Activated T-helper 1 cell treated with anti-CD3 and anti-CD28 coated beads, Interleukin-2, amount 50 U/mL, for 16 hours (primary cell): ENCODE measurements at places on chromosomes 6 and 20.

DNA sequence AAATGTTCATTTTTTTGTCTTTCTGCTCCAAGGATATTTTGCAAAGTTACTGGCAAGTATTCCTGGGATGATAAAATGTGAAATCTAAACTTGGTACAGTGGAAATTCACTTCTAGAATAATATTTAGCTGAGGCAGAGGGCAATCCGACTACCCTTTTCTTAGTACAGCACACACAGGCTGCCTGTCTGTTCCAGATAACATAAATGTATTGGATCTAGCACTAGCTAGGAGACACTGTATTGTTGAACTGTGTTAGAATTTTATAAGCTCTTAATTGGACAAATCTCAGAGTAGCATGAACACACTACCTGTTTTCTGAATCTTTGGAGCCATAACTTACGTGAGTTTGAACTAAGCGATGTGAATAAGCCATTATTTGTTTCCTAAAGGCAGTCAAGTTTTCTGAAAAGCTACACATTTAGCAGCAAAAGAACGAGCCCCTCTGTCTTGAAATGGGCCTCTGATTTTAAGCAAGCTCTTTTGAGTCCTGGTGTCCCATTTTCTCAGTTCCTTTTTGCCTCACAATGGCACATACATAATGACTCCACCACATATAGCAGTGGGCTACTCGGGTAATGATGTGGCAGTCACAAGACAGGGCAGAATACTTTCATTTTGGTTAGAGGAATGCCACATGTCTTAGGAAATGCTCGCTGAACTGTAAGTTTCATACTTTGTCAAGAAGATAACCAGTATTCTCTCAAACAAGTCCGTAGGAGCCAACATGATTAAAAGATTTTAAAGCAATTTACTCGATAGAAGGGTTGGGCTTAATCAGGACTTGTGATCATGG, 116.5 kb upstream of the ESR1 start:
- no peak for DNase-seq

DNA sequence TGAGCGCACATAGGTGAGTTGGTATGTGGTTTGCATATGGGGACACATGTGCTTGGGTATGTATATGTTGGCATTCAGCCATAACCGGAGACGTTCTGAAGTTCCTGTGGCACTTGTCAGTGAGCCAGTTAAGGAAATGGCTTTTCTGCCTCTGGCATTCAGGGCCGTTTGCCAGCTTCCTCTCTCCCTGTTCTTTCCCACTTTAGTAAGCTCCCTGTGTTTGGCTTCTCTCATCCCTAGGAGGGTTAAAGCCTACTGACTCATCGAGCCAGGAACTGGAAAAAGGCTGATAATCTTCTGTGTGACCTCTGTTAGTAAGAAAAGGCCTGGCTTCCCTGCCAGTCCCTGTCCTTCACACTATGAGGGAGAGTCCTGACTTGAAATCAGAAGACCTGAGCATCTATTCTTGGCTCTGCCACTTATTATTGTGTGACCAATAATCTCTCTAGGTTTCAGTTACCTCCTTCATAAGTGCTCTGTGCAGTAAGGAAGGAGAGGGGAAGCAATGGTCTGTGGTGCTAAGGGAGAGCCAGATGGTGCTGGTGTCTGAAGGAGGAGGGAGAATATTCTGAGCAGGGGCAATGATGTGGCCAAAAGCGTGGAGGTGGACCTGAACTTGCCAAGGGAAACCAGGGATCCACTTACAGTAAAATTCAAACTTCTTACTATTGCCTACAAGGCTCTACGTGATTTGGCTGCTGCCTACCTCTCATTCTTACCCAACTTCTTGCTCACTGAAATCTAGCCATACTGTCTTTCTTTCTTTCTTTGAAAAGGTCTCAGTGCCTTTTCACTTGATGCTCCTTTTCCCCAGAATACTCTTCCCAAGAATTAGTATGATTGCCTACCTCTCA, 31.4 kb downstream of the ACSS2 start:
- DNase-seq = no peak

DNA sequence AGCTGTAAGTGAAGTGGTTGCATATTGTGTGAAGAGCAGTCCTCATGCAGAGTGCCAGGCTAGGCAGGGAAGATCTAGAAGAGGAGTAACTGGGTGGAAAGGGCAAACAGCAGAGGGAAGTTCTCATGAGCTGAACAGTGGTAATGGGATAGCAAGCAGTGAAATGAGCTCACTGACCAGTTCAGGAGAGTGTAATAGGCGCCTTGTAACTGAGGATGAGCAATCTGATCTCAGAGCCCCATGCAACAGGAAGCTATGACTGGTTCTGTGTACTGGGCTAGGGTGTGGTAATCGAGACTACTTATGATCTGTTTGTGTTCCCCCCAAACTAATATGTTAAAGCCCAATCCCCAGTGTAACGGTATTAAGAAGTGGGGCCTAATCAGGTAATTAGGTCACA, 98.6 kb downstream of the RFX6 start:
- DNase-seq = no peak

DNA sequence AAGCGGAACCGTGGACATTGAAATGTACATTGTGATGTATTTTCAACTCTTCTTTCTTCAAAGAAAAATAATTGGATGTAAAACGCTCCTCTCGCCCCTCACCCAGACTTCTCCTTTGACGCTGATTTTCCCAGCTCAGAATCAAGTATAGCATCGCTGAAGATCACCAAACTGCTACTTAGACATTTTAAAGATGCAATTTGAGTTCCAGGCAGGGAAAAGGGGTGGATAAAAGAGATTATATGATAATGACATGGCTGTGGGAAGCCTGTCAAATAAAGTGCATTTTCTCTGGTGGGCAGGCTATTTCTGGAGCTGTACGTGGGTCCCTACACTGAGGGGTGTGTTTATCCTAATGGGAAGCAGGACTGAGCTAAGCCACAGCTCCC, 240.4 kb downstream of the CDC5L start:
- DNase-seq = no peak

- DNase-seq = no peak
Measured at GRCh38 chr6:39339096-39339867, 16.8 kb upstream of the KCNK16 start.

GRCh38 chr6:29723262-29723665, at the start of gene HLA-F:
HLA-F (plus strand) TSS chr6:29723434; CDS start chr6:29723464, 30 bp downstream.
- DNase-seq = peak; percentile 71

DNA sequence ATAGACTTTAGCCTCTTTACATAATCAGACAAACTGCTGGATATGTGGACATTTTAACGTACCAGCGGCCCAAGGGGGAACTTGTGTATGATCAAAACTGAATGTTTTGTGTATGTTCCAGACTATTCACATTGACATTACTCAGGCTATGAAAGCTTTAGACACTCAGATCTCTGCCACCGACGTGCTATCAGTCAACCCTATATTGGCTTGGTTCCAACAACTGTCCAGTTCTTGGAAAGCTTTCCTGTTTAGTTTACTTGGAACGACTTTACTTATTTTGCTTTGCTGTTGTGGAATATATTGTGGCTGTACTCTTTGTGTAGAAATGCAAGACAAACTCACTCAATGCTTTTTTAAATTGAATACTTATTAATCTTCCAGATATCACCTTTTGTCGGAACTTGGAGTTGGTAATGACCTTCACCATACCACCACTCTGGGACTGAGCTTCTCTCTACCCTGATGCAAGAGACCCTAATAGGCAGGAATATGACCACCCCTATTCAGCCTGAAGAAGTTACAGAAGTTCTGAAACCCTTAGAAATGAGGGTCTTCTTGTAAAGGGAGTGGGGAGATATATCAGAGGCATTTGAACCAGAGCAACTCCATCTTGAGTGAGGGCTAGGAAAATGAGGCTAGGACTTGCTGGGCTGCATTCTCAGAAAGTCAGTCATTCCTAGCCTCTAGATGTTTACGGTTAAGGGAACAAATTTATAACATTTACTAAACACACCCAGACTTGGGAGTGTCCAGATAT, 49.0 kb upstream of the PAX1 start:
- no peak for DNase-seq

GRCh38 chr20:53379014-53379832, 214.4 kb downstream of the ZNF217 start:
- DNase-seq = no peak

- DNase-seq = no peak
Measured at GRCh38 chr6:123189816-123190215, 193.8 kb downstream of the CLVS2 start.

- DNase-seq = no peak
Measured at GRCh38 chr20:3014179-3014578, 29.2 kb upstream of the GNRH2 start.

DNA sequence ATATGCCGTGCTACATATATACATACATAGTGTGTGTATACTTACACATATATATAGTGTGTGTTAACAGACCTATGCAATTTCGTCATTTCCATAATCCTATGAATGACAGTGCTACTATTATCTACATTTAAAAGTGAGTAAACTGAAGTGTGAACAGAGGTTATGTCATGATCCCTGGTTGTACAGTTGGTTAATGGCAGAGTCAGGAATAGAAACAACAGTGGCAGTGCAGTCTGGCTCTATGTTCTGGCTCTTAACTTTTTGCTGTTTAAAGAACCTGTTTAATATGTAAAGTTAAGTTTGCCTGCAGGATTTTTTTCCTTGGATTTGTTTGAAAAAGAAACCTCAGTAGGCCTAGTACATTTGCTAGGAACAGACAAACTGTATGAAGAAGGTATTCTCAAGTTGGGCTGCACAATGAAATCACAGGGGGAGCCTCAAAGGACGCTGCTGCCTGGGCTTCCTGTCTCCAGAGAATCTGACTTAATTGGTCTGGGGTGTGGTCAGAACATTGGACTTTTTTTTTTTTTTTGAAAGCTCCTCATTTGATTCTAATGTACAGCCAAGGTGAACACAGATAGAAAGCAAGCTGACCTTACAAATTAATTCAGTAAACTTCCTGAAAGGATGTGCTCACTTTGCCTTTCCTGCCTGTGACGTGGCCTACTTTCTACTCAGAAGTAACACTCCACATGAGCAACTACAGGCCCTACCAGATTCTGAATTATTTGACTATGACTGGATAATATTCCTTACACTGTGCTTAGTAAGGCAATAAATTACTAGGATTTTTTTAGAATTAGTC, 29.4 kb downstream of the PLCB1 start:
- no peak for DNase-seq

- DNase-seq = no peak
Measured at GRCh38 chr6:142271476-142271875, 30.3 kb upstream of the ADGRG6 start.

- DNase-seq = no peak
Measured at GRCh38 chr20:10708351-10709185, 34.8 kb upstream of the JAG1 start.

DNA sequence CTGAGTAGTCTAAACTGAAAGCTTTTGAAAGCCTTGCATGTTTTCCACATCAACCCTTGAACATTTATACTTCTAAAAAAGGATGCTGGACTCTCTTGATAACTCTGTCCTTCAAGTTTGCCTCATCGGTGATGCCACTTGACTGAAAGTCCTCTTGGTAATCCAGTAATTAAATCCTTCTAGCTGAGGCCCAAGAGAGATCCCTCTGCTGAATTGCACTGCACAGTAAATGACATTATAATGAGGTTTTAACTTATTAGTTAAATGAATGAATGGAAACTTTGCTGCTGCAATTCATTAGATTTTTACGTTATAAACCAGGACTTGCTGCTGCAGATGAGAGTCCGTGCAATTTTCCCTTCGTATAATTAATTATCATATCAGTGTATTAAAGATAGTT, 363.9 kb upstream of the FLRT3 start:
- DNase-seq = no peak

DNA sequence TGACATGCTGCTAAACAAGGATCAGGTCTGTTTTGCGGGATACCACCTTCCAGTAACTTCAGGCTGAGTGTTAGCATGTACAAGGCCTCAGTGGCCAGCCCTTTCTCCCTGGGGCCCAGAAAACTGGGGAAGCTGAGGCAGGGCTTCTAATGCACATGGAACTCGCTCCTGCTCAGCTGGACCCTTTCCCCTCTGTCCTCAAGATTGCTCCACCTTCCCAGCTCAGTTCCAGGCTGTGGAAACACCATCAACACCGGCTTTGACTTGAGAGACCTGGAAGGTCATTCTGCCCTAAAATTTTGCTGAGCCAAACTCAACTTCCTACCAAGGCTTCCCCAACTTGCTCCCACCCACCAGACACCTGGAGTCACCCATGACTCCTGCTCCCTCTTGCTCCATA, 4.2 kb upstream of the BLCAP start:
- DNase-seq = no peak

DNA sequence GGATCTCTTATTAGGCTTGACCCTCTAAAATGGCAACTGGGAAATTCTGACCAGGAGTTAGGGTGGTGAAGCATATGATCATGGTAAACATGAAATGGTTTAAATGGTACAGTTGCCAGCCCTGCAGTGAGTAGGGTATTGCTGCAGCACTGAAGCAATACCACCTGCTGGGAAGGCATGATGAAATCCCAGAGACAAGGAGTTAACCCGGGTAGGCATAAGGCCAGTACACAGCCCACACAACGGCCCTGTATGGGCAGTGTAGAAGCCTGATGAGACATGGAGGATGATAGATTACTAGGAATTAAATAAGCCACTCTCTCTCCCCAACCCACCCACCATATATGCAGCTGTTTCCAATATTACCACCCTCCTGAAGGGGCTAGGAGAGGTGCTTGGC, 197.4 kb upstream of the MOCS1 start:
- no peak for DNase-seq

DNA sequence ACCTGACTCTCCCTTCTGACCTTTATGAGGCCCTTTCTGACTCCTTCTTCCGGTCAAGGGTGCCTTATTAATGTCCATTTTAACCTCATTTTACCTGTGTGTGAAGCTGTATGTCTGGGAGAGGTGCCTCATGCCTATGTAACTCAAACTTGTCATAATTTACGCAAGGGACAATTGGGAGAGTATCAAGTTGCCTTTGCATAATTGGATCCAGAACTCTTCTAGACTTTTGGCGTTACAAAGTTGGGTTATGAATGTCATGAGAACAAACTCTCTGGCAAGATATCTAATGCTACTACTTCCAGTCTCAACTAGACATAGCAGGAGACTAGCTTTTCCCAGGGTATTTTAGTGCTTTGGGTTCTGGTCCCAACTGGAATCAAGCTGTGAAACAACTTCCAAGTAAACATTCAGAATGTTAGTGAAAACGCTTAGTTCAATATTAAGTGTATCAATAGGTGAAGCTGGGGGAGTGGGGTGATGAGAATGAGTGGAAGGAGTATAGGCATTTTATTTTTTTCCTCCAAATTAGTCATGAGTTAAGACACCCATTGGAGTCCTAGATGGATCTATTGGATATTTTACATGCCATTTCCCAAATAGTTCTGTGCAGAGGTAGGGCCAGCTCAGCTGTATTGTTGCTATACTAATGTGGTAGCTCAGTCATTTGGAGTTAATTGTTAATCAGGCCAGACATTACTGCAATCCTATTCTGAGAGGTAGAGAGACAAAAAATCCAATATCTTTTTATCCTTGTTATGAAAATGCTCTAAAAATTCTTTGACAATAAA, 159.9 kb downstream of the TFAP2B start:
- no peak for DNase-seq

GRCh38 chr6:110329348-110329713, 28.8 kb downstream of the METTL24 start:
- no peak for DNase-seq

DNA sequence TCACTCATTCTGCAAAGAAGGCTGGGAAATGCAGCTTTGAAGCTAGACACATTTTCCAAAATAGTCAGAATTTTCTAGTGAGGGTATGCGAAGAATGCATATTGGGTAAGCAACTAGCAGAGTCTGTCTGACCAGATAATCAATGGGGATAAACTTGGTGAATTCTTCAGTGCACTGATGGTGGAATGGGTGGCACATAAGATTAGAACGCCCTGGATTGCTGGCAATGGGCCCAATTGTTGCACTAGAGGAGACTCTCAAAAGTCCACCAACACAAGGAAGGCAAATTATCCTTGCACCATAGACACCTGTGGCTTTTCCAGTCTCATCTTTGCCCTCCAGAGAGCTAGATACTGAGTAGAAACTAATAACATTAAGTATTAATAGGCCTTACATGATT, 167.6 kb downstream of the PTPRT start:
- no peak for DNase-seq
